Activated naive CD4-positive, alpha-beta T cell (primary cell): ENCODE measurements at places on chromosomes 7 and 10.

- DNase-seq: no peak
These were observed 143.6 kb upstream of the NFE2L3 start for GRCh38 chr7:26008428-26008827.

DNA sequence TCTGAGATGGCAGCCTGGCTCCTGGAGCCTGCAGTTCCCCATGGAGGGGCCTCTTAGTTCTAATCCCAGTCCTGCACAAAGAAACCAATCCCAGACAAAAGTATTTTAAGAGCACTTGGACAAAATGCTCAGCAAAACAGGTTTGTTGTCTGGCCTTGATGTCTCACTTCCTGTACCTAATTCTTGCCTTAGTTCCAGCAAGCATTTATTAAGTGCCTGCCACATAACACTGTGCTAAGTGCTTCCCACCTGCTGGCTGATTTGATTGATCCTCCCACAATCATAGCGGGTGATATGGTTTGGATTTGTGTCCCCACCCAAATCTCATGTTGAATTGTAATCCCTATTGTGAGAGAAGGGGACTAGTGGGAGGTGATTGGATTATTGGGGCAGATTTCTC is 65.7 kb upstream of the HABP2 start:
- DNase-seq: no peak

DNA sequence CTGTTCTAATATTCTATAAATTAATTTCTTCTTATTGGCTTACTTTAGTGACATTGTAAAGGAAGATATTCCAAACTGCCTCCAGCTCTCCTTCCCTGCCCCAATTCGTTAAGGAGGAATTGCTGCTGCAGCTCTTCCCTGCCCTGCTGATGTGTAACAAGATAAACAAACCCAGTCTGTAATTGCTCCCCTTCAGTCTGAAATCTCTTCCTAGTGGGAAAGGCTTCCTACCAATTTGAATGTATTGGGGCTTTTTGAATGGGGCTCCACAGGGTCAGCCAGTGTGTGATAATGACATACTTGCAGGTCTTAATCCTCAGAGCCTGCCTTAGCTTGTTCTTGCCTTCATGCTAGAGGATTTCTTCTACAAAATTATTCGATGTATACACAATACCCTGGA is 849.9 kb upstream of the GHITM start:
- no peak for DNase-seq

DNA sequence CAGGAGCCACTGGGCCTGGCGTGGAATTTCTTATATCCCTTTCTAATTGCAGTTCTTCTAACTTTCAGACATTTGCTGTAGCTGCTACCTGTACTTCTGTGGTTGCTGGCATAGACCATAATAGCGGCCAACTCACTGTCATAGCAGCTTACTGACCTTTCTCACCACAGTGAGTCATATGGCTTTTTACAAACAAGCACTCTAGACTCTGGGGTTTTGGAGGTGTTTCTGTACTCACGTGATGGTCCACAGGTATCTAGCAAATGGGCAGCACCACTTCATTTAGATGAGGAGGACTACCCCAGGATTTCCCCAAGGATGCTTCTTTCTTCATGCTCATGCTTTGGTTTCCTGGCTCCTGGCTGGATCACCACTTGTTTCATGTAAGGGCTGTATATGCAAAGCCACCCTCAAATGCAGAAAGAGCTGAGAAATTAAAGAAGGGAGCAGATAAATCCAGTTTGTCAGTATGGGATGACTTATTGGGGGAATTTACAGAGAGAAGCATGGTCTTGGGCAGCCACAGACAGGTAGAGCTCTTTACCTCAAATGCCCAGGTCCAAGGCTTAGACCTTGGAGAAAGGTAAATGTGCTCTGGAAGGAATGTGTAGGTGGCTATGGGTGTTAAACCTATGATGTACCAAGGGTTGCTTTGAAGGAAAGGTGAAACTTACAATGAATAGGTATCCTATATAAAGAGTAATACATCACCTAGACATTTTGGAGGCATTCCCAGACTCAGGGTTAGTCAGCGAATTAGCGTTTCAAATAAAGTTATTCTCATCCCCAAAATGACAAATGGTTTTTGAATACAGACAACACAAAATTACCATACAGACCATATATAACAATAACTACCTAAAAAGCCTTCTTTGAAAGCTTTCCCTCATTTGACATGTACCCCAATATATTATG is 15.9 kb upstream of the SLC25A16 start:
- DNase-seq: no peak

DNA sequence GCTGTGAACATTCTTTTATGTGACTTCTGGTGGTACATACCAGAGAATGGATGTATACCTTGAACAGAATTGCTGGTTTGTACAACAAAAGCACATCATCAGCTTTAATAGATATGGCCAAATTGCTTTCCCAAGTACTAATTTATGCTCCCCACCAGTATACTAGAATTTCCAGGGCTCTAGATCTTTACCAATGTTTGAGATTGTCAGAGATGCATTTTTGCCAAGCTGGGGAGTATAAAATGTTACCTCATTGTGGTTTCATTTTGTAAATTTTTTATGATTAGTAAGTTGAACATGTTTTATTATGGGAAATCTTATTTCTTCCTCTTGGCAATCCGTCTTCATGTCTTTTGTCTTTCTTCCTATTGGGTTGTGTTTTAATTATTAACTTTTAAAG is 179.9 kb upstream of the TMEM106B start:
- no peak for DNase-seq

DNA sequence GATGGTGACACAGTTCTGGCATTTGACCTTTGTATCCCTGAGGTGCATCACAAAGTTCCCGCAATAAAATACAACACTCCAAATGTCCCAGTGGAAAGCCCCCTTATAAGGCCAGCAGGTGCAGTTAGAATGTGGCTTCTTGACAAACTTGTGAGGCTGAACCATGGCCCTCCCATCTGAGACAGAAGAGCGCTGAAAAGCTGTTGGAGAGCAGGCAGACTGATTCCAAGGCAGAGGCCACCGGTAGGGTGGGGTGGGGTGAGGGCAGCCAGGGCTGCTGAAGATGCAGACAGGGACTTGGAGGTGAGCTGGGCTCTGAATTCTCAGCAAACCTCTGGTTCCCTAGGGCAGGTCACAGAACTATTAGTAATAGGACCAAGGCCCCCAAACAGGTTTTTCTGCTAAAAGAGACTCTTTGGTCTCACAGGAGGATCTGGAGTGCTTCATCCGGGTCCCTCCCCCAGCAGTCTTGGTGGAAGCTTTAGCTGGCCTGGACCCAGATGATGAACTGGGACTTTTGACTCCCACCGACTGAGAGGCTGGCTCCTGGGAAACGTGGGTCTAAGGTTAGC is 15.6 kb upstream of the CHST3 start:
- DNase-seq: no peak

DNA sequence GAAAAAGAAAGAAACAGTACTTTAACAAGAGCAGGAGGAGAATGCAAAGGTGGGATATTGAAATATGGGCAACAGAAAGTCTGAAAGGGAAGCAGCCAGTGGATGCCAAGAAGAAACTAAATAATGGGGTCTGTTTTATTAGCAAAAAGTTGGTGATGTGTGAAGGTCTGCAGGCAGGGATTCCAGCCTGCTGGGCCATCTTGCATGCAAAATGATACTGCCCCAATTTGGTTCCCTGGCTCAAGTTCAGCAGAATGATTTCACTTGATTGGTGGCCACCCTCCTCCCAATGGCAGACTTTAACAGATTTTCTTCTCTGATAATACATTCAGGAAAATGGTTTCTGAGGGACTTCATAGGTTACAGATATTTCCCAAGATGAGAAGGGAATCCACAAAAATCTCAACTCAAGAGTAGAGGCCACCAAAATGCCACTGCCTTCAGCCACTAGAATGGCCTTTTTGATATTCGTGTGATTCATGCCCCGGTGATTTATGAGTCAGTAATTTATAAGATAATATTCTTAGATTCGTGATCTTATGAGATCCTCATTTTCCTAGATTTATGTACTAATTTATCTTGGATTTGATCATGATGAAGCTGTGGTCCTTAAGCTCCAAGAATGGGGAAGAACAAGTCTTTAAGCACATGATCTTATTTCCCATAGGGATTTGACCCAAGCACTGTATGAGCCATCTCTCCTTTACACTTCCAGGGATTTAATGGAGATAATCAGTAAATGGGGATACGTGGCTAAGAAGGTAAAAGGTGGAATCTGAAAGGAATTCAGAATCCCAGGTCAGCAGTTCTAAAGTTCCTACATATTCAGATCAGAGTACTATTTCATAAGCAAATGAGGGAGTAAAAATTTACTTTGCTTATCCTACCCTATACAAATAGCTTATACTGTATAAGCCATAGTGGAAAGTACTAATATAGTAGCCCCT is 32.3 kb upstream of the ADD3 start:
- DNase-seq: no peak

GRCh38 chr7:80781561-80781979 is 137.3 kb downstream of the SEMA3C start:
- no peak for DNase-seq

GRCh38 chr10:54799506-54799905 is 1.5 kb downstream of the PCDH15 start:
- no peak for DNase-seq

DNA sequence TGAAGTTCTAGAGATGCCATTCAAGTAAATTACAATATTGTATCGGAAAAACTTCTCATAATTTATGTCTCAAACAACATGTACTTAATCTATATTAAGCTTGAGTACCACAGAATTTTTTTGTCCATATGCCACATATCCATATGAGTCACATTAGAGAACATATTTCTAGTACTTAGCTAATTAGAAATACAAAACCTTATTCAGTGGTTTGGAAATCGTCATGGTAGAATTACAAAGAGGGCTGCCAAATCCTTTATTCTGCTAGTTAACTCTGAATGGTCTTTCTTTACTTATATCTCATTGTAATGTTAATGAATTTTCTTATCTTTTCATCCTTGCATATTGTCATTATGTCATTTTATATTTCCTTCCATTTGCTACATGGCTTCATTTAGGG is 9.0 kb upstream of the VIM start:
- DNase-seq: no peak

GRCh38 chr10:70773965-70774809 is 11.0 kb downstream of the TBATA start:
- no peak for DNase-seq

GRCh38 chr7:114508086-114508485 is 93.5 kb downstream of the FOXP2 start:
- no peak for DNase-seq

DNA sequence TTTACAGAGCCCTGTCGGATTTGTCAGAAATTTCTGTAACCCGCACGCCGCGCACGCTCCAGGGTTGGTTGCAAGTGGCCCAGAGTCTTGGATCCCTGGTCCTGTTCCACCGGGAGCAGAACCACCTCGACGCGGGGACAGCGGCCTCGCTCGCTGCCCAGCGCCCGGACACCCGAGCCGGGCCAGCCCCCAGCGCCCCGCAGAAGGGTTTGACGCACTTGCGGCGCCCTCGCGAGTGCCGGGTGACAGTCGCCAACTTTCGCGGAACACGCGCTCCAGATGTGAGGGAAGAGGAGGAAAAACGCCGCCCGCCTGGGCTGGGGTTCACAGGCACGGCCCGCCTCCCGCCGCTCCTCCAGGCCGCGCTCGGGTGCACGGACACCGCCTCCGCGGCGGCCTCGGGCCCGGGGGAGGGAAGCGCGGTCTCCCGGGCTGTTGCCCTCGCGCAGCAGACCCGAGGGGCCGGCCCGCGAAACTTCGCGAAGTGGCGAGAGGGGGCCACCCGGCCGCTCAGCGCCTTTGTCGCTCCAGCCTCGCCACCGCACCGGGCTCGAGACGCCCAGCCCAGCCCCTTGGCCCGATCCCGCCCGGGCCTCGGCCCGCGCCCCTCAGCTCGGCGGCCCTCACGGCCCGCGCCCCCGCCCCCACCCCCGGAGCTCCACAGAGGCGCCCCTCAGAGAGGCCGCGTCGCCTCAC is 514 bp downstream of the RNF216 start:
- no peak for DNase-seq

DNA sequence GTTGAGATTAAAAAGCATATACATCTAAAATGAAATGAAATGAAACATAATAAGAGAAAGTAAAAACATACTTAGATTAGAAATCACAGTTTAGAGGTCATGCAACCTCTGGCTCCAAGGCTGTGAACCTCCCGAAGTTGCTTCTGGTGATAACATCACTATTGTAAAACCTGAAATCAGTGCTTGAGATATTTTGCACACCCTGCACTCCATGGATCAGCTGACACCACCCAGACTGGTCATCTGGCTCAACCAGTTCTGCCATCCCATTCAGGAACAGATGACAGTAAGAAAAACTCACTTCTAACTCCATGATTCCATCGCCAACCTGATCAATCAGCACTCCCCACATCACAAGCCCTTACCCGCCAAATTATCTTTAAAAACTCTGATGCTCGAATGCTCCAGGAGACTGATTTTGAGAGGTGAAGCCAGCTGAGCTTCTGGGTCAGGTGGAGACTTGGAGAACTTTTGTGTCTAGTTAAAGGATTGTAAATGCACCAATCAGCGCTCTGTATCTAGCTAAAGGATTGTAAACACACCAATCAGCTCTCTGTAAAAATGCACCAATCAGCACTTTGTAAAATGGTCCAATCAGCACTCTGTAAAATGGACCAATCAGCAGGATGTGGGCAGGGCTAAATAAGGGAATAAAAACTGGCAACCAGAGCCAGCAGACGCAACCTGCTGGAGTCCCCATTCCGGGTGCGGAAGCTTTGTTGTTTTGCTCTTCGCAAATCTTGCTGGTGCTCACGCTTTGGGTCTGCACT is 162.6 kb upstream of the MAGI2 start:
- DNase-seq: no peak

GRCh38 chr7:122674502-122674901 is 24.4 kb downstream of the RNF133 start:
- no peak for DNase-seq

GRCh38 chr10:122116331-122116730 is 127.4 kb downstream of the TACC2 start:
- no peak for DNase-seq

GRCh38 chr10:2014541-2014940 is 277.2 kb upstream of the ADARB2 start:
- no peak for DNase-seq

GRCh38 chr7:159060440-159060839 is 84.2 kb downstream of the VIPR2 start:
- DNase-seq: no peak

- no peak for DNase-seq
These were observed 328.6 kb upstream of the HGF start for GRCh38 chr7:82098414-82098813.

DNA sequence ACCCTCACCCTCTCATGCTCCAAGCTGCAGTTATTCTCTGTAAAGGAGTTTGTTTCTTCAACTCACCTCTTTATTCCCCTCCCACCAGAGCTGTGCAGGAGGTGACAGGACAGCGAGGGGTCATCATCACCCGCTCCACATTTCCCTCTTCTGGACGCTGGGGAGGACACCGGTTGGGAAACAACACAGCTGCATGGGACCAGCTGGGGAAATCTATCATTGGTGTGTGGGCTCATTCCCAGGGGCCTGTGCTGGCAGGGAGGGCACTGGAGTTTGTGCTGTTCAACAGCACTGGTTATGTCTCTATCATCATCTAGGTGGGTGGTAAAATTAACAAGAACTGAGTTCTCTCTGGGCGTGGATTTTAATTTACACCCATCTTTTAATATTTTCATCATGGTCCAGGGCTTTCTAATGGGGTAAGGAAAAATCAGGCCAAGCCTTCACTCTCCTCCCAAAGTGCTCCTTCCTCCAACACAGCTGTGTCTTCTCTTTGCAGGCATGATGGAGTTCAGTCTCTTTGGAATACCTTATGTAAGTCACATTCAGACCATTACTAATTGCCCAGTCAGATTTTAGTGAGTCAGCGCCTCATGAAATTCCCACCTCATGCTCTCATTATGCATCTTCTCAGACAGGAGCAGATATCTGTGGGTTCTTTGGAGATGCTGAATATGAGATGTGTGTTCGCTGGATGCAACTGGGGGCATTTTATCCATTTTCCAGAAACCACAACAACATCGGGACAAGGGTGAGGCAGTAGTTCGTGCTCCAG is 61.6 kb downstream of the PRSS58 start:
- no peak for DNase-seq
